ENCODE measurements at places on chromosomes 3 and 15.
A peak's percentile ranks its signal among the peaks of the same experiment; 100 is the strongest.

DNA sequence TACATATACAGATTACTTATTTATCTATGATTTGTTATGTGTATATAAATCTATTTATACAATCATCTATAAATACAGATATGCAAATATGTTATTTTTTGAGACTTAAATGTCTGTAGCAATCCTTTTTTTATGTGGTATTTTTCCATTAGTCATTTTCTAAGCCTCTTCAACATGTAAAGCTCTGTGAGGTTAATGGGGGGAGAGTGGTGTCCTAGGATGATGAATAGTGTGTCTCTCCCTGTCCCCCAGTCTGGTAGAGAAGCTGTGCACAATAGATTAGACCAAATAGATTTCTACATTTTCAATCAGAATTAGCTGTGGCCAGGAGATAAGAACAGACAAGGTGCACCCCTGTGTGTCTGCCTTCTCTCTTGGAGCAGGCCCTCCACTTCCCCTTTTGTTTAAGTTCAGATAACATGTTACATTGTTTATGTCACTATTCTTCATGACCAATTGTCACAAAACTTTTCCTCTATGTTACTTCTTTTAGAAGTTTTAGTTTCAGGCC, 453.9 kb downstream of the LPP start:
- DNase-seq: no peak

DNA sequence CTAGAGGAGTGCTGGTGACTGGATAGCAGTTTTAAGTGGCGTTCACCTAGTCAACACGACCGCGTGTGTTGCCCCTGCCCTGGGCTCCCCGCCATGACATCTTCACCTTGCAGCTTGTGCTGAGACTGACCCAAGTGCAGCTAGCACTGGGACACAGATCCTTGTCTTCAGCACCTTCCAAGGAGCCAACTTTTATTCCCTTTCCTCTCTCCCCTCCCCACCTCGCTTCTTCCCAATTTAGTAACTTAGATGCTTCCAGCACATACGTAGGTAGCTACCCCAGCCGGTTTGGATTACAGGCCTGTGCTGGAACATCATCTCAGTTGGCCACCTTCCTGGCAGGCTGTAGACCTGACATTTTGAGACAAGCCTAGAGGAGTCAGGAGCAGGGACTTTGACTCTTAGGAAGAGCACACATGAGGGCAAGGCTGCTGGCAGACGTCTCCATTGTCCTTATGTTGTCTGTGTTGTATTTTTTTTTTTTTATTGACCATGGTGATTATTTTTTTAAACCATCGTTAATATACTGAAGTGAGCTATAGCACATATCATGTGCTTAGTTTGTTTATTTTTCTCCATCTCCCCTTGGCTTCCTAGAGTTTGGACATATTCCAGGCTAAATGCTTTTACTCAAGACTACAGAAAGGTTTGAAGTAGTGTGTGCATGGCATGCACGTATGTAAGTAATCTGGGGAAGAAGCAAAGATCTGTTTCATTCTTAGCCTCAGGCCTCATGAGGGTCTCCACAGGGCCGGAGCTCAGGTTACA, 61.1 kb downstream of the AAGAB start:
- DNase-seq: no peak

- DNase-seq: no peak
Observed at GRCh38 chr3:119861681-119862080, 79.8 kb downstream of the NR1I2 start.

GRCh38 chr15:66147440-66147839, 106.1 kb downstream of the MEGF11 start:
- no peak for DNase-seq

GRCh38 chr3:58308728-58309127, 2.4 kb downstream of the HTD2 start:
- DNase-seq: no peak

- DNase-seq: no peak
Observed at GRCh38 chr3:183092256-183092655, 7.0 kb downstream of the MCCC1 start.

DNA sequence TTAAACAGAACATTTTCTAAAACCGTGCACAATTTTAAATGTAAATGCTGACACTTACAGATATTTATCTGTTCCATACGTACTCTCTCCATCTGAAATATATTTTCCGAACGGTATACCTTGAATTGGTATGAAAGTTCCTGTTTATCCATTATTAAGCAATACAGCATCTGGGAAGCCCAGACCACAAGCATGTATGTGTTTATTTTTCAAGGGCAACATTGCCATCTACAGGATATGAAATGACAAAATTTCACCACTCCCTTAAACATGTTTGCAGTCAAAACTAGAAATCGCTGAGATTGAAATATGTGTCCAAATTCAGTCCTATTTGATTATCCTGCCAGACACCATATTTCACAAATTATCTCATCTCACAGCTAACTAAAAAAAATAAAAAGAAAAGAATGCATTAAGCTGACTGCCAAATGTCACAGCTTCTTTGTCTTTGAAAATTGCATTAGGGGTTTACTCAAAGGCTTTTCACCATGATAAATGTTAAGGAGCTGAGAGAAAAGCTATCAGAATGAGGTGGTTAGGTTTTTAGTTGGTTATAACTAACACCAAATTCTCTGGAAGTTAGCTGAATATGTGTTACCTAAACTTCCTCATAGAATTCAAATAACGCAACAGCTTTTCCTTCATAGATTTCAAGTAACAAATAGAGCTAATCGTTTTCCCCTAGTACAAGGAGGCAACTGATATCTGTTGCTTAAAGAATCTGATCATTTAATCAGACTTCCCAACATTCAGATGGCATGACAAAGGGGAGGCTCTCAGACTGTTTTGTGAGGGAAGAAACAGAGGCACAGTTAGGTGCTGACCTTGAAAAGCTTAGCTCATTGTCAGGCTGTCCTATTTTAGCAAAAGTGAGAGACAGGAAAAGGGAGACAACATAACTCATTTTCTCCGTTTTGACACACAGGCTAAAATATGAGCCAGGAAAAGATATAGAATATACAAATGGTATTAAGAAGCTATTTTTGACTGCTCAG, 533.1 kb downstream of the TBL1XR1 start:
- DNase-seq: peak; percentile 77

GRCh38 chr3:106333911-106334618, 465.3 kb upstream of the CBLB start:
- peak; percentile 20 for DNase-seq

DNA sequence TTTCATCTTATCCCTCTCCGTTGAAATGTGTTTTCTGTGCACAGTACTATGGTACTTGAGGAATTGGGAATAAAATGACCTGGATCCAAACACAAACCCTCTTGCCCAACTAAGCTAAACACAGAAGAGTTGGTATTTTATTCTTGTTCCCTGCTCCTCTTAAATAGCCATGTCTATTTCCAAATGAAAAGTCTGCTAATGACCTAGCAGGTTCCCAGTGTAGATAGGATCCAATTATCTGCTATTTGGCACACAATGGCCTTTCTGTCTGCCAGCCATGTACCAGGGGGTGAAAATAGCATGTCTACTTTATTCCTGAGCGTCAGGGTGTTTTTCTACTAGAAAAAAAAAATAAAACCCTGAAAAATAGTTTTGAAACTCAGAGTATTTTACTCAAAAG, 657.0 kb upstream of the NAALADL2 start:
- DNase-seq: no peak

DNA sequence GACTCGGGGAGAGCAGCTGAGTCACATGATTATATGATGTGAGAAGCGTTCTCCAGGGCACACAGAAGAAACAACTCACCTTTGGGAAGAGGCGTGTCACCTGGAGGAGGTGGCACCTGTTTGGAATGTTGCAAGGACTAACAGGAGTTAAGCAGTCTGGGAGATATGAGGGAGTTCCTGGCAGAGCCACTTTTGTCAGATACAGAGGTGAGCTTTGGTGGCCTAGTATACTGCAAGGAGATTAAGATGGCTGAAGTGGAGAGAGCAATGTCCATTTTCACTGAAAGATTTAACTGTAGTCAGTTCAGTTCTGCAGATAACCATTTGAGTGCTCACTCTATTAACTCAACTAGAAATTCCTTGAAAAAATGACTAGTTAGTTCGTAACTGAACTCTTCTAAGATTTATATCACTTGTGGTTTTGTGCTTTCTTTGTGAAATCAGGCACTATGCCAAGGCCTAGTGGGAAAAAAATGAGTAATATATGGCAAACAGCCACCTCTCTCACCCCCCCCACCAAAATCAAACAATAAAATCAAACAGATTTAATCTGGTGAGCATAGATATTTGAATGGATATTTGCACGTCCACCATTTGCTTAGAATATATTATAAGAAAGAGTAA, 61.3 kb downstream of the CRYBG3 start:
- peak; percentile 64 for DNase-seq

DNA sequence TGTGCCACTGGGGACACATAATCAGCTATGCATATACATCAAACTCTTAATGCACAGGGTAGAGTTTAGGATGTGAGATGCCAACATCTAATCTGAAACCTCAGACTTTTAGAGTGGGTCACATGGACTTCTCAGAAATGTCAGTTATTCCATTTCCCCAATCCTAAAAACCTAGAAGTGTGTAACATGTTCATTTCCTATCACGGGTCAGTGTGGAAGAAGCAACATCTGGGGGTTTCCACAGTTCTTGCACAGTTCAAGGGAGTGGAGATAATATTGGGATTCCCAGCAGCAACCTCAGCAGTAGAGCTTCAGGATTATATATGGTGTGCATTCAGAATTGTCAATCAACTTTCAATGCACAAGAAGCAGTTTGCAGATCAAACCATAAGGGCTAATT, 44.4 kb upstream of the SPRED1 start:
- no peak for DNase-seq

GRCh38 chr15:48440084-48440483, 108.9 kb downstream of the DUT start:
- peak; percentile 84 for DNase-seq

GRCh38 chr3:158419820-158420653, 151.0 kb upstream of the MLF1 start:
- no peak for DNase-seq

- no peak for DNase-seq
Observed at GRCh38 chr3:195790901-195791300, 20.8 kb downstream of the MUC4 start.

DNA sequence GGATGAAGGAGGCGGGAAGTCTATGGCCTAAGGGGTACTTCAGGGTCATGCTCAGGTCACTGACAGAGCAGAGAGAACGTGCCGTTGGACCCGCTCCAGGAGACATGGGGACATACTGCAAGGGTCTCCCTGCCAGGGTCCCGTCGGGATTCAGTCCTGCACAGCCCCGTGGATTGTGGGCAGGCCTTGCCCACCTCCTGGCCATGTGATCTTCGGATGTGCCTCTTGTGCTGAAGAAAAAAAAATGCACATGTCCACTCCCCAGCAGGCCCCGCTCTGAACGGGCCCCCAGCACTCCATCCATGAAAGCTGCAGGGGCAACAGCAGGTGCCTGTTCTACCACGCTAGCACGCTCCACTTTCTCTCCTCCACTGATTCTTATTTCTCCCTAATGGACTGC, 22.9 kb downstream of the ST8SIA2 start:
- DNase-seq: no peak

GRCh38 chr3:157109267-157110141, 50.4 kb downstream of the CCNL1 start:
- DNase-seq: no peak

DNA sequence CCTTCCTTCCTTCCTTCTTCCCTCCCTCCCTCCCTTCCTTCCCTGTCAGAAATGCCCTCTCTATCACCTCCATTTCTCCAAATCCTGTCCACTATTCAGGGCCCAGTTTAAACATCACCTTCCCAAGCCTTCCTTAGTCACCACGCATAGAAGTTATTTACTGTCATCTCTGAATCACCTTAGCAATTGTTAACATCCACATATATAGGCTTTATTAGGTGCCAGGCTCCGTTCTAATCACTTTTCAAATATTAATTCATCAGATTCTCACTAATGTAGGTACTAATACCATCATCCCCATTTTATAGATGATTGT, 1.1 kb upstream of the MAGEF1 start:
- DNase-seq: no peak

DNA sequence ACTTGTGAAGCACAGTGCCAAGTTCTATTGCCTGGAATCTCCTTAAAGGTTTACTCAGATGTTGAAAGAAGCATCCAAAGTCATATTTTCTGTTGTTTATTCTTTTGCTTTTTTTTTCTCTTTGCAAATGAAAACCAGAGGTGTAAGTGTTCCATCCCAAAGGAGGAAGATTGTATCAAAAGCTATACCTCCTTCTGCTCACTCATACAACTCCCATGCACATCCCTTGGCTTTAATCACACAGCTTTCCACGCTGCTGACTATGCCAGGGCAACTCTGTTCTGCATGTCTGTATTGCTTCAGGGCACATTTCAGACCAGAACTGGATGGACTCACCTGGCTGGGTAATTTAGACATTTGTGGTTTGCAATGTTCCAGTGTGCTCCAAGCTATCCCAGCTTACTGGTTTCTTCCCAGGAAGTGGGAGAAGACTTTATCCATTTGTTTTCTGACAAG, 399.6 kb upstream of the TBL1XR1 start:
- no peak for DNase-seq

DNA sequence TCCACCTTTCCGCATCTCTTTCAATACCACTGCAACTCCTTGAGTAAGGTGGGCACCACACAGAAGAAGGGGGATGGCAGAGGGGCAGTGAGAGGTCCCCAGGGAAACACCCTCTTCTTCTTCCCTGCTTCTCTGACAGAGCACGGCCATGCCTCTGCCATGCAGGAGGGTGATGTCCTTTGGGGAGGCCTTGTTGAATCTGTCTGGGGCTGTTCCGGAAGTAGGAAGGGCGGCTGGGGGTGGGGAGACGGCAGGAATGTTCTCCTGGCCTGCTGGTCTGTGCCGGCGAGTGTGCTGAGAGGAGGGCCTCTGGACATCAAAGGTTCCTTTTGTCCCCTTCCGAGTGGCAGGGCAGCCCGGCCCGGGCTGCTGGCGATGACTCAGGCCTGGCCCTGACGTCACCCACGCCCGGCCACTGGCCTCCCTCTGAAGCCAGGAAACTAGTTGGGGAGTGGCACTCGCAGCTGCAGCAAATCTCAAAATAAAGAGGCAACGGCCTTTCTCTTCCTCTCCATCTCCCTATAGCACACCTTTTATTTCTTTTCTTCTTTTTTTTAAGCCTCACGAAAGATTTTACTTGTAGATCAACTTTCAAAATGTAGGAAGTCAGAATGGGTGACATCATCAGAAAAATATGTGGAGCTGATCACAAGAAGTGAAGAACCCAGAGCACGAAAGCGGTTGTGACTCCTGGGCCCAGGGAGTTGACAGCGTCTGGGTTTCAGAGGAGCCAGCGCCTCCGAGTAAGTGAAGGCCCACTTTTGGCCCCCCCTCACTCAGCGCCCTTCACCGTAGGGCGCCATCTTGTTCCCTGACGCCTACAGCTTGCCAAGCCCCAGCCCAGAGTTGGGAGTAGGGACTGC, at the start of gene ZBTB38:
Gene ZBTB38, plus strand, starts transcription at position 443 of the 863 bp plus-strand sequence. CDS start 73,885 bp downstream, outside the sequence.
- DNase-seq: peak; percentile 97

DNA sequence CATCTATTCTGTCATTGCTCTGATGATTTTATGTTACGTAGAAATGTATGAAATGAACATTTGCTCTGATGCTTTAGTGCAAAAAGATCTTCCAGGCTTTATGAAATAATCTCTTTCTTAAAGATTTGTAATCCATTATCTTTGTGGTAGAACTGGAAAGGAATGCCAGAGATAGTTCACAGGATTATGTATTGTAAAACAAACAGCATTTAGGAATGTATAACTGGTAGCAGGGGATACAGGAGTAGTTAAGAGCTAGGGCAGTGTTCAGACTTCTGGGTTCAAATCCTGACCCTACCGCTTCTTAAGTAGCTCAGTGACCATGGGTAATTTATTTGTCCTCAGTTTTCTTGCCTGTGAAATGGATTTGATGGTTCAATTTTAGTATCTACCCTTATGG, 429.8 kb upstream of the TPM1 start:
- no peak for DNase-seq

- DNase-seq: no peak
Observed at GRCh38 chr3:197874064-197874463, 75.9 kb upstream of the RPL35A start.

- no peak for DNase-seq
Observed at GRCh38 chr3:3189102-3189727, 9.7 kb upstream of the CRBN start.

Measured in HCEC 1CT (cell line).